ENCODE measurements at places on chromosomes 16 and 17.

- peak; percentile 43 for DNase-seq
Measured at GRCh38 chr17:82023447-82024241, 539 bp downstream of the LRRC45 start.

- no peak for DNase-seq
Measured at GRCh38 chr16:25799816-25800215, 108.1 kb downstream of the HS3ST4 start.

- no peak for DNase-seq
Measured at GRCh38 chr16:87704754-87705353, 60.9 kb downstream of the KLHDC4 start.

DNA sequence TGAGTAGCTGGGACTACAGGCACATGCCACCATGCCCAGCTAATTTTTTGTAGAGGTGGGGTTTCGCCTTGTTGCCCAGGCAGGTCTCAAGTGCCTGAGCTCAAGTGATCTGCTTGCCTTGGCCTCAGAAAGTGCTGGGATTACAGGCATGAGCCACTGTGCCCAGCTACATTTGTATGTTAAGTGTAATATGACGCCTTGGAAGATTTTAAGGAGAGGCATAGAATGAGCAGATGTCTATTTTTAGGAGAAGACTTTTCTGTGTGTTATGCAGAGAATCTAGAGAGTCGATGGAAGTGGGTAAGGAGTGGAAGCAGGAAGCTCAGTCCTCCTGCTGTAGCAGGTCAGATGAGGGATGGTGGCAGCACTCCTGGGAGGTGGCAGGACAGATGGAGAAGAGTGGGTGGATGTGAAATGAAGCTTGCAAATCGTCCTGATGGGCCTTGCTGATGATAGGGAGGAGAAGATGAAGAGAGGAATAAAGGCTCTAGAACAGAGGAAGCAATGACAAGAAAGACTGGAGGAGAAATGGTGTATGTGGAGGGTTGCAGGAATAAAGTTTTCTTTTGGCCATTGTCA is 125.3 kb downstream of the SHISA6 start:
- DNase-seq: no peak

DNA sequence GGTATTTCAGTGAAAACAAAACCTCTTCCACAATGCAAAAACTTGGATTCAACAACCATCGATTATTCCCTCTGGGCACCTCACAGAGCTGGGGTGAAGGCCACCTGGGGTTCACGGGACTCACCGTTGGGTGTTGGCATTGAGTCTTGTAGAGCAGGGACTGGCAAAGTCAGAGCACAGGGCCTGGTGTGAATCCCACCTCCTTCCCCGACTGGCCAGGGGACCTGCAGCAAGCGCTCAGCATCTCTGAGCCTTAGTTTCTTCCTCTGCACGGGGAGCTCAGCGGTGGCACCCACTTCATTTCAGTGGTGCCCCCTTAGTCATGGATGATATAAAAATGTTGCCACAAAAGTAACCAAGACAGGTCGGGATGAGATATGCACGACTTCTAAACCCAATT is 100.4 kb downstream of the METRNL start:
- DNase-seq: no peak

DNA sequence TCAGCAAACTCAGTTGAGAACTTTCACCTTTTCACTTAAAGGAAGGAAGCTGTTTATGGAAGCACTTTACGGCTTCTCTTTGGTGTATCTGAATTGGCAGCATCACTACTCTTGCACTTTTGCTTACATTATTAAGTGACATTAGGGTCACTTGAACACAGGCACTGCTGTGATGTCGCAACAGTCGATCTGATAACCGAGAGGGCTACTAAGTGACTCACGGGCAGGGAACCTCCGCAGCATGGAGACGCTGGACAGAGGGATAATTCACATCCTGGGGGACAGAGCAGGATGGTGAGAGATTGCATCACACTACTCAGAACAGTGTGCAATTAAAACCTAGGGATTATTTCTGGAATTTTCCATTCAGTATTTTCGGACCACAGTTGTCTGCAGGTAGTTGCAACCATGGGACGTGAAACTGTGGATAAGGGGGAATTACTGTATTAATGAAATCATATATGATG is 56.5 kb downstream of the DNAH2 start:
- DNase-seq: no peak

- no peak for DNase-seq
Measured at GRCh38 chr17:45137561-45138305, 2.2 kb downstream of the ACBD4 start.

DNA sequence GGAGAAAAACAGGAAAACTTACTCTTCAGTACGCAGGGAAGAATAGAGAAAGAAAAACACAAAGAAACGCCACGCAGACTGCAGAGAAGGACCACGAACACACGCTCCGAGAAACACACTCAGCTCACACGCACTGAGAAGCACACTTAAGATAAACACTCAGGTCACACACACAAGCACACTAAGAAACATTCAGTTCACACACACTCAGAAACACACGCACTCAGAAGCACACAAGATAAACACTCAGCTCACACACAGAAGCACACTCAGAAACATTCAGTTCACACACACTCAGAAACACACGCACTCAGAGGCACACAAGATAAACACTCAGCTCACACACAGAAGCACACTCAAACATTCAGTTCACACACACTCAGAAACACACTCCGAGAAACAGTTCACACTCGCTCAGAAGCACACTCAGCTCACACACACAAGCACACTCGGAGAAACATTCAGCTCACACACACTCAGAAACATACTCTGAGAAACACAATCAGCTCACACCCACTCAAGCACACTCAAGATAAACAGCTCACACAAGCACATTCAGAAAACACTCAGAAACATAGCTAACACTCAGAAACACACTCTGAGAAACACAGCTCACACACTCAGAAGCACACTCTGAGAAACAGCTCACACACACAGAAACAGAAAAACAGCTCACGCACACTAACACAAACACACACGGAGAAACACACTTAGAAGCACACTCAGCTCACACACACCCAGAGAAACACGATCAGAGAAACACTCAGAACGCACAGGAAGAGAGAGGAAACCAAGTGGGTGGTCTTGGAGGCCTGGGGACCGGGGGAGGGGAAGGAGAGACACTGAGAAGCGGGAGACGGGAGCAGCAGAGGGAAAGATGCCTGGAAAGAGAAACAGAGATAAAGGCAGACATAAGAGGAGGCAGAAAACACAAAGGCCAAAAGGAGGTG is 908 bp downstream of the TMEM98 start:
- no peak for DNase-seq
